ENCODE measurements at places on chromosomes 5 and 9.

- DNase-seq, result peak; percentile 39
These were observed 22.0 kb upstream of the PTBP3 start for GRCh38 chr9:112355427-112355897.

- DNase-seq, result no peak
These were observed 37.3 kb upstream of the ZNF622 start for GRCh38 chr5:16502866-16503265.

GRCh38 chr5:147384346-147385193, 125.3 kb downstream of the DPYSL3 start:
- DNase-seq, result no peak

GRCh38 chr9:90808398-90808797, 6.8 kb downstream of the SYK start:
- DNase-seq, result no peak

- DNase-seq, result no peak
These were observed 546.6 kb upstream of the PTPRD start for GRCh38 chr9:11159318-11159862.

DNA sequence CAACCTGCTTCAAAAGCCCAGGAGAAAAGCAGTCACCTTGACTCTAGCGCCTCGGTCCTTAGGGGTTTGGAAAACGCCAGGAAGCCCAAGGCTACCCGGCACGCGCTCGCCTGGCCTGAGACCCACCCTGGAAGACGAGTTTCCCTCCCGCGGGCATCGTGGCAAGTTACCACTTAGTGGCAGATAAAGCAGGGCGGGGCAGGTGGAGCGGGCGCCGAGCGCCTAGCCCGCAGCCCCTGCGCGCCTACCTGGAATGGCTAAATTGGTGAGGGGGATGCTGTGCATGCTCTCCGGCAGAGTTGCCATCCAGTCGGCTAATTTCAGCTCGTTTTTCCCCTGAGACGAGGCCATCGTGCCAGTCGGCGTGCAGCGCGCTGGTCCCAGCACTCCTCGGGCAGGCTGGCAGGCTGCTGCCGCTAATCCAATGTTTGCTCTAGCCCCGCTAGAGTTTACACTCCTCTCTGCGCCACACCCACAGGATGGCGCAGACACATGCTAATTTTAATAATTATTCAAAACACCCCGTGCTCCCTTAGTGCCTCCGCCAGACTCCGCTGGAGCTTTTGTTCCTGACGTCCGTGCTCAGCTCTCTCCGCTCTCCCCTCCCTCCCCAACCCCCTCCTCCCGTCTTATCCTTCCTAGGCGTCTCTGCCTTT, at the start of gene PLCXD3:
TSS of gene PLCXD3 (minus strand) at position 426 of the 656 bp plus-strand sequence. CDS start at position 351, 75 bp downstream.
- DNase-seq, result no peak

DNA sequence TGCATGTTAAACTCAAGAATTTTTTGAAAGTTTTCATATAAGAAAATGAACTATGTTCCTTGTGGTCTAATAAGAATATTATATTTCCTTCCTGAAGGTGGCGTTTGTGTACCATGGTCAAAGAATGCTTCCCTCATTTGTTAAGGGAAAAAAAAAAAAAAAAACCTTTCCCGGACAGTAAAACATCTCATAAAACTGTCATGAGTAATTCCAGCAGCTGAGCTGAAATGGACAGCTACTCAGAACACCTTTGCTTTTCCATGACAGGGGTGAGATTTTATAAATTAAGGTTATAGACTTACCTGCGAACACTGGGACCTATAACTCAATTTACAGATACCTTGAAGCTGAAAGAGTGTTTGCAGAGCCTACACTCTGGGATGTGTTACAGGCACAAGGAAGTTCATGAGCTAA, 113.2 kb upstream of the RANBP3L start:
- no peak for DNase-seq

DNA sequence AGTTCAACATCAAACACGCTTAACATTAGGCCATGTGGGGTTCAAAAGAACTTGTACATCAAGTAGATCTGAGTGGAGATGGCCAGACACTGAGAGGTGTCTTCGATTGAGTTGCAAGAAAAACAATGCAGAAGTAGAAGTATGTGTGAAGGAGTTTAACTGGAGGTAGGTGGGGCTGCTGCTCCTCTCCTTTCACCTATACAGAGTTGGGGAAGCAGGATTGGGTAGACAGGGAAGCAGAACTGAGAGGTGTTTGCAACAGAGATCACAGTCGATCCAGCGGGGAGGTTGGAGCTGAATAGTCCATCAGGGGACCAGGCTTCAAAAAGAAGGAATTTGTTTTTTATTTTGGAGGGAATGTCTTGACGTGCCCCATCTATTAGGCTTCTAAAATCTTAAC, 61.7 kb upstream of the SLC27A6 start:
- no peak for DNase-seq

DNA sequence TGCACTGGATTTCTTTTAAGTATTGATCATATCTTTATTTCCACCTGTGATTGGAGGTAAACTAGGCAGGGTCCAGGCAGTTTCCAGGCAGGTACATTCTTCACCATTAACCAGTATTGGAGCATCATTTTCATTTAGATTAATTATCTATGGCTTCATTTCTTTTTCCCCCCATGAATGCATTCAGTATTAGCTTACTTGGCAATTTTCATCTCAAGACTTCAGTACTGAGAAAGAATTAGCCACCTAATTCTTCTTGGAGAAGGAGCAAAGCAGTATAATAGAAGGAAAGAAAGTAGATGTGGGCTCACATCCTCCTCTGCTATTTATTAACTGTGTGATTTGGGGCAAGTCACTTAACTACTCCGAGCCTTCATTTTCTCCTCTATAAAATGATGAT, 208.8 kb downstream of the RFK start:
- no peak for DNase-seq

GRCh38 chr5:118325931-118326330, 662.4 kb downstream of the DTWD2 start:
- no peak for DNase-seq

DNA sequence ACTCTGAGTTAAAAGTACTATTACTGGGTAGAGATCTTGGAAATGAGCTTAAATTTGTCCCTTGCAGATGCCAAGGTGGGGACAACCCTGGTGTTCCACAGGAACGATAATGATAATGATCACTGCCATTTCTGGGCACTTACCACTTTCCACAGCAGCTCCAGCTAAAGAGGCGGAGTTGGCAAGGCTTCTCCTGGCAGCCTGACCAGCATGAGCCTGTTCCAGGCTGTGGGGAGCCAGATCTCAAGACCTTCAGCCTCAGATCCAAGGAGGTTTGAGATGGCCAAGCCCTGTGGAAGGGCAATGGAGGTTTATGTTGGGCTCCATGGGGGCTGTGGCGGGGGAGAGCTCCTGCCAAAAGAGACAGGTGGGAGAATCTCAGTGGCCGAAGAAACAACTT, 244.9 kb upstream of the MVB12B start:
- no peak for DNase-seq

DNA sequence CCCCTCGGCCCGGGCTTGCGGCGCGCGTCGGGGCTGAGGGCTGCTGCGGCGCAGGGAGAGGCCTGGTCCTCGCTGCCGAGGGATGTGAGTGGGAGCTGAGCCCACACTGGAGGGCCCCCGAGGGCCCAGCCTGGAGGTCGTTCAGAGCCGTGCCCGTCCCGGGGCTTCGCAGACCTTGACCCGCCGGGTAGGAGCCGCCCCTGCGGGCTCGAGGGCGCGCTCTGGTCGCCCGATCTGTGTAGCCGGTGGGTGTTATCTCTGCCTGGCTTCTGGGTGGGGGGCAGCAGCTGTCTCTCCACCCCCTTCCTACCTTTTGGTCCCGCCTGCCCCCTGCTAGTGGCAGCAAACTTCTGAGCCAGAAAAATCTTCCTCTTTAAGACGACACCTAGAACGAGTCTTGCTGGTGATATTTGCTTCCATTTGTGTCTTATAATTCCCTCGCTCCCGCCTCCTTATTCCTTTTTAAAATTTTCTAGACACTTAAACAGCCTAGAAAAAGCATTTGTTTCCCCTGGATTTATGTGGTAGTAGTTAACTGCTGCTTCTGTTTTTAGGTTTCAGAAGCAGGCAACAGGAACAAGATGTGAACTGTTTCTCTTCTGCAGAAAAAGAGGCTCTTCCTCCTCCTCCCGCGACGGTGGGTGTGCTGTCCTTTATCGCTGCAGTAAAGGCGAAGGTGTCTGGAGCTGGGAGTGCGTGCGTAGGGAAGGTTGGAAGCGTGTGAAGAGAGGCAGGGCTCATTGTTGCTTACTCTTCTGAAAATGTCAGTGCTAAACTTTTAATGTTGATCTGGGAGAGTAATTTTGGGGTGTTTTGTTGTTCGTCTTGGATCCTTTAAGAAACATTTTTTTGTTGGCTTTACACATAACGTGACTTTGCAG, 554 bp downstream of the JAK2 start:
- peak; percentile 36 for DNase-seq

- peak; percentile 30 for DNase-seq
These were observed 191.5 kb downstream of the ROR2 start for GRCh38 chr9:91758491-91758981.

DNA sequence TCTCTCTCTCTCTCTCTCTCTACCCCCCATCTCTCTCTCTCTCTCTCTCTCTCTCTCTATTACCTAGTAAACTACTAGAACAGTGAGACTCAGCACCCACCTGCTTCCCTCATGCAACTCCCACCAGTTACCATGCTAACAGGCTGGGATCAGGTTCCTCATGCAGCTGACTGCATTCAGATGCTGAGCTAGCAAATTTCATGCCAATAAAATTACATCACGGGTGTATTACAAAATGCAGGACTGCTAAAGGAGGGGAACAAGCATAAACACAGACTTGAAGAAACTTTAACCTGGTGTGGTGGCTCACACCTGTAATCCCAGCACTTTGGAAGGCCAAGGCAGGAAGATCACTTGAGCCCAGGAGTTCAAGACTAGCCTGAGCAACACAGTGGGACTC, 76.0 kb downstream of the CEMIP2 start:
- no peak for DNase-seq

DNA sequence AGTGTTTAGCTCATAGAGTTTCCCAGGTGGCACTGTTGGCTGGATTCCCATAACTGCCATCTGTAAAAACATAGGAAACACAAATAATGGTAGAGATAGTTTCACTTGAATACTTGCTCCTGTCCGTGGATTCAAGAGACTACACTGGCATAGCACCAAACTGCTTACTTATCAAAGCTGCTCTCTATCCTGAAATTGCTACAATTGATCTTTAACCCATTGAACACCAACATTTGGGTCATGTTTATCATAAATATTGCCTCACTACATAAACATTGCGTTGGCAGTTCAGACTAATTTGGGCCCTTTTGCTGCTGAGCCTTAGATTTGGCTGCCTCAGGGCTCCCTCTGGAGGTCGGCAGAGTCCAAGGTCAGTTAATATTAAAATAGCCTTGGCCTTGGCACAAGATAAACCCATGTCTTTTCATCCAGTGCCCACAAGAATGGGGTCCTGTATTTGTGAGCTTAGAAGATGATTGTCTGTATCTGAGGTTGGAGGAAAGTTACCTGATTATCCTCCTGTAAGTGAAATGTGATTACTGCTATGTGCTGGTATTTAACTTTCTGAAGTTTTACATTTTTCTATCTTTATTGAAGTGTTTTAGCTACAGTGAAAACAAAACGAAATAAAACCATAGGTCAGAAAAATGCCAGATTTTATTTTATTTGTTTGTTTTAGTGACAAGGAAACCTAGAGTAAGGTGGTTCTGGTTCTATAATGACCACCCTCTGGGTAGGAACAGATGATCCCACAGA, 4.0 kb upstream of the RANBP3L start:
- no peak for DNase-seq

GRCh38 chr5:14581106-14581890, at the start of gene OTULINL:
Gene OTULINL (plus strand): TSS chr5:14581792. CDS start chr5:14581895, 103 bp downstream.
- DNase-seq, result peak; percentile 80

GRCh38 chr5:5795074-5795771, 372.7 kb downstream of the ICE1 start:
- no peak for DNase-seq

DNA sequence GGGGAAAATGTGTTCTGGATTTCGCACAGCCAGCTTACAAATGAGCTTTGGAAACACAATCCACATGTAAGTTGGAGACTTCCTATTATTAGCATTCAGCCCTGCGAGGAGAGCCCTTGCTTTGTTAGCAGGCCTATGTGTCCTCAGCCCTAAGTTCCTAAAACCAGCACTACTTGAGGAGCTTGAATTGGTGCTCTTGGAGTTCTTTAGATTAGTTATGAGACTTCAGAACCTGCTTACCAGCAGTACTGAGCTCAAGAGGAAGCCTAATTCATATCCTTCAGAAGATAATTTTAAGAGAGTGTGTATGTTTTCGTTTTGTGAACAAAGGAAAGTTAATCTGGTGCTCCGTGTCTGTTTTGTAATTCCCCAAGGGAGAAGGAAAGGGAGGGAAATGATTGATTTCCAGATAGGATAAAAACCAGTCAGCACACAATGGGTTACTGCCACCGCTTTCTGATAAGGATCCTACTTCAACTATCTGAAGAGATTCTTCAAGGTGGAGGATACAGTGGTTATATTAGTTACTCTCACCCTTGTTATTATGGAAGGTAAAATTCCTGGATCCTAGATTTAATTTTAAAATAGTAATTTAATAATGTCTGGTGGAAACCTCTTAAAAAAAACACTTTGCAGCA, 35.2 kb downstream of the PIK3R1 start:
- DNase-seq, result no peak

All from GM06990 (cell line).